ENCODE measurements at places on chromosomes 11 and 22. TPM values are rescaled to one million over a fixed set of nuclear protein-coding genes. Genes with fewer than 3 reads are reported as not detected.

The FGF3 gene
- not detected for total RNA-seq

The PGR gene
- 19.9 TPM for total RNA-seq

The IRAG1 gene
- total RNA-seq: 67.7 TPM

The C1QTNF4 gene
- total RNA-seq: 29.6 TPM

The MPZL3 gene
- 0.25 TPM for total RNA-seq

The ZNF195 gene
- total RNA-seq: 13.4 TPM

The ARRB1 gene
- 27.2 TPM for total RNA-seq

The OR52N4 gene
- 0.74 TPM for total RNA-seq

The KREMEN1 gene
- total RNA-seq: 35.6 TPM

The HBB gene
- total RNA-seq: 118 TPM

The FGF4 gene
- not detected for total RNA-seq

The BUD13 gene
- 20.3 TPM for total RNA-seq

The KCNJ1 gene
- not detected for total RNA-seq

The SLC22A25 gene
- not detected for total RNA-seq

The ZNF215 gene
- 1.1 TPM for total RNA-seq

The AKIP1 gene
- 22.4 TPM for total RNA-seq

The GGTLC3 gene
- not detected for total RNA-seq

The PYGM gene
- 12.0 TPM for total RNA-seq

The RAG1 gene
- total RNA-seq: 0.25 TPM

The IL10RA gene
- 2.0 TPM for total RNA-seq

The GLB1L3 gene
- total RNA-seq: not detected

The HTR3B gene
- not detected for total RNA-seq

The ASPHD2 gene
- 0.40 TPM for total RNA-seq

The FIBIN gene
- total RNA-seq: 22.5 TPM

The CBX7 gene
- 53.3 TPM for total RNA-seq

The APOBEC3C gene
- total RNA-seq: 63.4 TPM

The KRTAP5-4 gene
- not detected for total RNA-seq

The DCDC1 gene
- 2.2 TPM for total RNA-seq

The RGL4 gene
- total RNA-seq: not detected

The AIFM3 gene
- total RNA-seq: 1.1 TPM

The TTC36 gene
- total RNA-seq: 0.37 TPM

The NELL1 gene
- total RNA-seq: 0.34 TPM

The OR51I1 gene
- total RNA-seq: 0.25 TPM

The TSPAN32 gene
- total RNA-seq: 3.9 TPM

The MPPED1 gene
- 2.9 TPM for total RNA-seq

The MOV10L1 gene
- 5.6 TPM for total RNA-seq

The CRYBB2 gene
- not detected for total RNA-seq

The PTPRCAP gene
- 5.2 TPM for total RNA-seq

The LSP1 gene
- total RNA-seq: 14.8 TPM

The OR2AT4 gene
- total RNA-seq: not detected

The SPA17 gene
- 30.1 TPM for total RNA-seq

The FAM181B gene
- total RNA-seq: 2.1 TPM

The APOL5 gene
- not detected for total RNA-seq

The ROBO4 gene
- 10.0 TPM for total RNA-seq

The SCGB1D2 gene
- not detected for total RNA-seq

The KRTAP5-1 gene
- not detected for total RNA-seq

The DUSP8 gene
- total RNA-seq: 1.3 TPM

The EML3 gene
- total RNA-seq: 128 TPM

The MS4A12 gene
- total RNA-seq: not detected

The BACE1 gene
- total RNA-seq: 30.7 TPM

The SNRPD3 gene
- 62.9 TPM for total RNA-seq

The OR56A1 gene
- total RNA-seq: not detected

The B4GAT1 gene
- total RNA-seq: 34.4 TPM

The VPREB3 gene
- not detected for total RNA-seq

The ANO5 gene
- 1.6 TPM for total RNA-seq

The SYT12 gene
- 0.87 TPM for total RNA-seq
